ENCODE measurements at places on chromosomes 1 and 21.

- no peak for DNase-seq
Observed at GRCh38 chr1:2471587-2472001, 4.5 kb upstream of the PLCH2 start.

GRCh38 chr1:183996040-183996384, 41.5 kb downstream of the COLGALT2 start:
- no peak for DNase-seq

GRCh38 chr21:21788591-21788990, 790.4 kb downstream of the NCAM2 start:
- no peak for DNase-seq

GRCh38 chr21:15671188-15671587, 58.6 kb upstream of the USP25 start:
- no peak for DNase-seq

GRCh38 chr1:198771563-198772153, 132.8 kb downstream of the PTPRC start:
- DNase-seq, result no peak

DNA sequence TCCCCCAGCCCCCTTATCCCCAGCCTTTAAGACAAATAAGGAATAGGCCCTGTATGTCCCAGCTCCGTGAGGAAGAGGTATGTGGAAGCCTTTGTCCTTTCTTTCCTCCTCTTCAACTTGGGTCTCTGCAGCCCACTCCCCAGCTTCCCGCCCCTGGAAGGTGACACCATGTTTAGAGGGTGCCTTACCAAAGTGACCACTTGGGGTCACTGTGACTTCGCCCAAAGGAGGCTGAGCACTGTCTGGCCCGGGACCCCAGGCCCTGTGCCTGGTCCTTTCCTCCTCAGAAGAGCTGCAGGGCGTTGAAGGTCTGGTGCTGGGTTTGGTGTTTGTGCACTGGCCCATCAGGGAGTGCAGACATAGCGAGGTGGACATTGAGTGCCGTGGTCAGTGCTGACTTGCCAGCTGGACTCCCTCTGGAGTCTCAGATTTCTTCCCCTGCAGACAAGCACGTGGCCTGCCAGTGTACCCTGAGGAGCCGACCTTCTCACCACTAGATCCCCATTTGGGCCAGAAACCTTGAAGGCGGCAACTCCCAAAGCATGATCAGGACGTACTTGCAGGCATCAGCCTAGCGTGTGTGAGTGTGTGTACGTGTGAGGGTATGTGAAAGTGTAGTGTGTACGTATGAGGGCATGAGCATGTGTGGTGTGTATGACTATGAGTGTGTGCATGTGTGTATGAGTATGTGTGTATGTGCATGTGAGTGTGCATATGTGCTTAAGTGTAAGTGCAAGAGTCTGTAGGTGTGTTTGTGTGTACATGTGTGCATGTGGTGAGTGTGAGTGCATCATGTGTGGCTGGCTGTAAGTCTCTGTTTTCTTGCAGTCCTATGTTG, 181.4 kb upstream of the KIAA0040 start:
- DNase-seq, result no peak

DNA sequence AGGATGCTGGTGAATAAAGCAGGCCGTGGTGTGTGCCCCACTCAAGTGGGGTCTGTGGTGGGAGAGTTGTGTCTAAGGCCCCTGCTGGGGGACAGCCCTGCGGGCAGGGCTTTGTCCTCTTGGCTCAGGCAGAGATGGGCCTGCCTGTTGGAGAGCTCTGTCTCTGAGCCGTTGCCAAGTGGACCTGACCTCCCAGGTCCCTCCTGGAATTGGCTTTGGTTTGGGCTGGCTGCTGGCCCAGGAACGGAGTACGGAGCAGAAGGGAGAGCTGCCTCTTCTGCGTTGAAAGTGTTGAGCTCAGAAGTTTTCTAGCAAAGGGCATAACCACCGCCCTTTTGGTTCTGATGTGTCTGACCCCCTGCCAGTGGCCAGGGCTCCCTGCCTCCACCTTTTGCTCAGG, 153.9 kb downstream of the PEX14 start:
- DNase-seq, result no peak

DNA sequence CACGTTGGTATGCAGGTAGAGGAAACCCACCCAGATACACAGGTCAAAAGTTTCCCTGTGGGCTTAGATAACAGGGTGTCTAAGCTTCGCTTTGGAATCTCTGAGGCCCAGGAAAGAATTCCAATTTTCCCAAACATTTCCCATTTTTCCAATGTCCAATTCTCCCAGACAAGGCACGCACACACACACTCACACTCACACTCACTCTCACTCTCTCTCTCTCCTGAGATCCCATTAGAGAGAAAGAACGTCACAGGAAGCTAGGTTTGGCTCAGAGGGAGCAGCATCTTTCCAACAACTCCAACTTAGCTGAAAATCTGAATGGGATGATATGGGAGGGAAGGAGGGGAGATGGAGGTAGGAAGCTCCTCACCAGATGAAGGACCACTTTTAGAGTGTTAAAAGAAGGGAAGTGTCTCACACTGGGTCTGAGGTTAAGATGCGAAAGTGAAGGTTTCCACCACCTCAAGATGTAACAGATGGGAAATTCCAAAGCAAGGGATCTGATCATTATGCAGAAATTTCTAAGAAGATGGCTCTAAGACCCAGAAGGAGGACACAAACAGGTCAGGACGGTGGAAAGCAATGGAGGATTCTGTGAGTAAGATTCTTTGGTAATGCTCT, 63.5 kb downstream of the GNG12 start:
- DNase-seq, result no peak

DNA sequence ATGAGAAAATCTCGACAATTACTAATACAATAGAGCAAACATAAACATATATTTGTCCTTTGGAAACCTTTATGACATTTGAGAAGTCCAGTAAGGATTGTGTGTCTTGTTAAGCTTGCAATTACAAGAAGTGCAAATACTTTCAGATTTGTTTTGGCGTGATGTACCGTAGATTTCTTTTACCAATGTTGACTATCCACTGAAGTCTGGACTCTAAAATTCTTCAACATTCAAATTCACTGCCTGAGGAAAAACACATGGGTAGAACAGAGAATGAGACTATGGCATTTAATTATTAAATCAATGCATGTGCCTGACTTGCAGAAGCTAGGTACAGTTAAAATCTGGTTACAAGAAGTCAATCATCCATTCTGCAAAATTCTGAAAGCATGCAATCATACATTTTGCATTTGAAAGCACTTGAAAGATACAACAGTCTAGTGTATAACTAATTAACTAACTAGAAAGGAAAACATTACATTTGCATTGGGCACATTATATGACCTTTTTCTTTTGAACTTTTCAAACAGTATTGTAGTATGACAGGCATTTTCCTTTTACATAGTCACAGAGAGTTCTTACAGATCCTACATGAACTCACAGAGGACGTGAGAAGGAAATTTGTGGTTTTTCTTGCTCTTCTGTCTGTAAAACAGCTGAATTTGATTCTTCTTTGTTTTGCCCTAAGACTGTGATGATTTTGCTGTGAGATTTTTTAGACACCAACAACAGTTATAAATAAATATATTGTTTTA, 511.1 kb upstream of the ADGRL4 start:
- no peak for DNase-seq

GRCh38 chr1:87197641-87198040, 131.0 kb upstream of the LMO4 start:
- no peak for DNase-seq

DNA sequence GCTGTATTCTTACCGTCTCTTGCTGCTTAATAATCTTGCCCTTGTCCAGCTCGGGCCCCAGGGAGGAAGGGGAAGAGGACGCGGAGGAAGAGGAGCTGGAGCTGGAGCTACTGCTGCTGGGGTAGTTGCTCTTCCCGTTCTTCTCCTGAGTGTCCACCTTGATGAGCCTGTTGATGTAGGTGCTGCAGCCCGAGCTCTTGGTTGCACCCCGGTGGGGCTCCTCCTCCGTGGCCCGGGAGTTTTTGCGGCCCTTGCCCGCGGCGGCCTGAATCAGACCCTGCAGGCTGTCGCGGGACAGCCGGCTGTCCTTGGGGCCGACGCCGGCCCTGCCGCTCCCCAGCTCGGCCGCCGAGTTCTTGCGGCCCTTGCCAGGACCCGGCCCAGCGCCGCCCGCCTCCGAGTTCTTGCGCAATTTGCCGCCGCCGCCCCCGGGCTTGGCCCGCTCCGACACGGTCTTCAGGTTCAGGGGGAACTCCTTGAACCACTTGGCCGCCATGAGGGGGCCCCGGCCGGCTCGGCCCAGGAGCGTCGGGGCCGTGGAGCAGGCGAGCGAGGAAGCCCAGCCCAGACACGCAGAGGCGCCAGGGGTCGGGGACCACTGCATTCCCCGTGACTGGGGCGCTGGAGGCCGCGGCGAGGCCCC, 475 bp upstream of the TDRD10 start:
- DNase-seq, result no peak

DNA sequence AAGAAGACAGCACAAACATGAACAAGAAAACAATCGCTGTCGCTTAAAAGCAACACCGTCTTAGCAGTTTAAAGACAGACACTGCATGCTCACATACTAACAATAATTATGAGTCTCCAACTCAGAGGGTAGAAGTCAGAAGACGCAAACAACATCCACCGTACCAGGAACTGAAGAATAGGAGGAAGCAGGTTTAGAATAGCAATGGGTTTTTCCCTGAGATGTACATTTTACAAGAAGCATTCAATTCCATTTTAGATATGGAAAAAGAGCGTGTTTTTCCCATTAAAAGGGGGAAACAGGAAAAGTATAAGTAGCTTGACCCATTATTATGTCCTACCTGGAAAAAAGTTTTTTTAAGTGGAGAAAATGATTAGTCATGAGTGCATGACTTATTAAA, 34.5 kb upstream of the KCNE1 start:
- no peak for DNase-seq

DNA sequence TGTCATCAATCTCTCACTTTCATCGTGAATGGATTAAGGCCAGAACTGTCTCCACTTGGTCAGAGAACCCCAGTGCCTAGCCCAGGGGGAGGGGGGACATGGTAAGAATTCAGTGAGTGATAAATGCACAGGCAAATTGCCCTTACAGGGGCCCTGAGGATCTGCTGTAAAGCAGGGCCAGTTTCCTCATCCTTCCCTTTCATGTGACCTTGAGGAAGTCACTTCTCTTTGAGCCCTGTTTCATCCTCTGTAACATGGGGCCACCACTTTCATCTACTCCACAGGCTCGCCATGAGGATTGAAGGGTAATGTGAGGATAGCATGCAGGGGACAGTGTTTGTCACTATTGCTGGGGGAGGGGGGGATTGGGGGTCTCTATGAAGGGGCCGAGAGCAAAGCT, 28.1 kb upstream of the C1QA start:
- DNase-seq, result no peak

GRCh38 chr1:49576327-49576901, 447.3 kb downstream of the AGBL4 start:
- no peak for DNase-seq

DNA sequence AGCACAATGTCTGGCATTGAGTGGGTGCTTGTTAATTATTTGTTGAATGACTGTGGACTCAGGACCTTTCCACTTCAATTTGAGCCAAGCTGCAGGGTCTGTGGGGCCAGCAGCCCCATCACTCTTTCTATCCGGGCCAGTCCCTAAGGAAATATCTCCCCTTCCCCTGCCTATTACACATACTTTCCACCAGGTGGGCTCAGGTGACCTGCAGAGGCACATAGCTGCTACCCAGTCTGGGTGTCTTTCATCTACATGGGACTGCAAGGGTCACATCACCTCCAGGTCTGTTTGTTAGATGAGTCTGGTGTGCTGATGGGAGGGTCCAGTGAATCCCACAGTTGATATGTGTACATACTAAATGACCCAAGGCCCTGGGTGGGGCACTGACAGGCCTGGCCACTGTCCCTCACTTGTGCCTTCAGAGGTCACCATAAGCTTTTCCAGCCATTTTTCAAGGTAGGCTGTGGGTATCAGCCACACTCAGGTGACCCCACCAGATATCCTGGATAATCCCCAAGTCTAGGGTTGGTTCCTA, 59.5 kb upstream of the KDM4A start:
- no peak for DNase-seq

DNA sequence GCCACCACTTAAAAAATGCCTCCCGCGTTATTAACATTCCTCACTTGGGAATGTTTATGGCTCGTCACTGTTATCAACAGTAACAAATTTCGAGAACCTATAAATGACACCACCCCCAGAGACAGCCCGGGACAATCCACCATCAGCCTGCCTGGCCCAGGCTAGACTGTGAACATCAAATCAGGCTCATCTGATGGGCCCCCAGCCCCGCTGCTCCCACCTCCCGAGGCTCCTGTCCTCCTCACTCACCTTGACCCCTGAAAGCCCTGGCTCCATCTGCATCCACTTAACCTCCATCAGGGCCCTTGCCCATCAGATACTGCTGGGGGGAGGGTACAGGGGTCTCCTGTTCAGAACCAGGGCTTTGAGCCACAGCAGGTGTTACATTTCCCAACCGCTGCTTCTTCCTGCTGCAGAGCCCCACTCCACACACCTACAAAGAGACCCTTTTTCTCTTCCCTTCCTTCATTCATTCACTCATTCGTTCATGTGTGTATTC, 156.5 kb upstream of the VAMP3 start:
- DNase-seq, result no peak

DNA sequence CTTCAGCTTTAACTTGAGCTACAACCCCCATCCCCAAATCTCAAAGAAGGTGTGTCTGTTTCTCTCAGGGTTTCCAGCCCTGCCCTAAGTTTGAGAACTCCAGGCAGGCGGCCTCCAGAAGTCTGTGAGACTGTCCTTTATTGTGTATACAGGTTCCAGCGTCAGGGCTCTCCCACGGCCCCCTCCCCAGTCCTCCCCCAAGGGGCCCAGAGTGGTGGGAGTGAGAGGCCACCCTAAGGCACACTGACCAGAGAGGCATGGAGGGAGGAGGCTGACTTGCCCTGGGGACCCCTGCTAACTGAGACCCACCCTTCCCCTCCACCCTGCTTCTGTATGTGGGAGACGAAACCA, 4.0 kb downstream of the HSPB7 start:
- no peak for DNase-seq
